ENCODE measurements at places on chromosomes 11 and 22.

- no peak for DNase-seq
These were observed 1.1 kb downstream of the SLC43A3 start for GRCh38 chr11:57425565-57426438.

- no peak for DNase-seq
These were observed 6.4 kb downstream of the TP53I11 start for GRCh38 chr11:44944181-44944852.

DNA sequence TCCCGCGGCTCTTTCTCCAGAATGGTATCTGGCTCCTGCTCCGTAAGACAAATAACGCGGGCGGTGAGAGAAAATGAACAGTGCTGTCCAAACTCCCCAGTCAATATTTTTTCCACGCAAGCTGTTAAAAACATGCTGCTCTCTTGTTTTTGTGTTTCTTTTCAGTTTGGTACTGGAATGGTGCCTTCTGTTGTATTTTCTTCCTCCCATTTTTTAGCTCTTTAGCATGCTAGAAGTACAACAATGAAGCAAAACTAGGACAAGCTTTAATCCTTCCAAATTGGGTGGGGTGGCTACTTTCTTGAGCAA lies 599 bp upstream of the PPP2R1B start:
- DNase-seq = no peak

DNA sequence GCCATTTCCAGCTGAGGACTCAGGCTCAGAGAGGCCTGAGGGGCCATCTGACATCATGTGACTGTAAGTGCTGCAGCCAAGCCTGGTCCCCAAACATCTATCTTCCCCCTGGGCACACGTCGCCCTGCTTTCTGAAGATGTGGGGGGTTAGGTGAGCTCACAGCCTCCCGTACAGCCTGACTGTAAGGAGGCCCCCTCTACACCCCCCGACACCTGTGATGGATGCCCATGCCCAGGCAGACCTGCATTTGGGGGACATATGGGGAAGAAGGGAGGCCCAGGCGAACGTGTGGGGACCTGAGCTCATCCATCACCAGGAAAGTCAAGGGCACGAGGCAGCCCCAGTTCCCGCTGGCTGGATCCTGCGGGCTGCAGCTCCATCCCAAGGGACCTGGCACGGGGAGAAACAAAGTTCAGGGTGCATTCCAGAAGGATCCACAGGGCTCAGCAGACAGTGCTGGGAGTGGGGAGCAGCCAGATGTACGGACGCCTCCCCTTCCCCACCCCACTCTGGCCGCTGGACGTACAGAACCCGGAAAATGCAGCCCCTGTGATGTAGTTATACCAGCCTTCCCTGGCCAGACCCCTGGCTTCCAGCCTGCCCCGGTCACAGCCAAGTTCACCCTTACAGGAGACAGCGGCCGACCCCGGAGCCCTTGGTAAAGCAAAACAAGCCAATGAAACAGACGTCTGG lies 1431.4 kb downstream of the BRD1 start:
- no peak for DNase-seq

GRCh38 chr11:123111465-123111864 lies 49.5 kb upstream of the HSPA8 start:
- no peak for DNase-seq

GRCh38 chr11:63212742-63213141 lies 30.7 kb downstream of the SLC22A25 start:
- no peak for DNase-seq

- DNase-seq = peak; percentile 65
These were observed 26.2 kb upstream of the TPBGL start for GRCh38 chr11:75214411-75214821.

DNA sequence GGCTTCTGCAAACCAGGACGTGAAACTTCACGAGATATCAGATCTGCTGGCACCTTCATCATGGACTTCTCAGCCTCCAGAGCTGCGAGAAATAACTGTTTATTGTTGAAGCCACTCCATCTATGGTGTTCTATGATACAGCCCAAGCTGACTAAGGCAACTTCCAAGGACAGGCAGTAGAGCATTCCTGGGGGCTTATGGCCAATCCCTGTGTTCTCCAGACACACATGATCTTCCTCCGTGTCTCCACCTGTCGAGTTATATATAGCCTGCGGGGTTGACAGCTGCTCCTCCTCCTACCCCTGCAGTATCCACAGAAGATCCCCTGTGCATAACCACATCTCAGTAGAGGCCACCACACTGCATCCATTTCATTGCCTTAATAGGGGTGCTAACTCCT lies 11.0 kb downstream of the TP53AIP1 start:
- no peak for DNase-seq

GRCh38 chr11:2314525-2315394 lies 12.9 kb downstream of the TSPAN32 start:
- DNase-seq = no peak

DNA sequence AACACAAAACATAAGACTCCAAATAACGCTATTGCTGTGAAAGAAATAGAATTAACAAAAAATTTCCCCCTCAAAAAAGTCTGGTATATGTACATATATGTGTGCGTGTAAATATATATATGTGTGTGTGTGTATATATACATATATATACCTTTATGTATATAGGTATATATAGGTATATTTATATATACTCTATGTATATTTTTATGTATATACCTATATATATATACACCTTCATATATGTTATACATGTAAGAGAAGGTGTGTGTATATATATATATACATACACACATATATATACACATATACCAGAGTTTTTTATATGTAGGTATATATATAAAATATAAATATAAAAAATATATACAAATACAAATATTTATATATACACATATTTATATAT lies 199.2 kb downstream of the RAB38 start:
- DNase-seq = no peak

DNA sequence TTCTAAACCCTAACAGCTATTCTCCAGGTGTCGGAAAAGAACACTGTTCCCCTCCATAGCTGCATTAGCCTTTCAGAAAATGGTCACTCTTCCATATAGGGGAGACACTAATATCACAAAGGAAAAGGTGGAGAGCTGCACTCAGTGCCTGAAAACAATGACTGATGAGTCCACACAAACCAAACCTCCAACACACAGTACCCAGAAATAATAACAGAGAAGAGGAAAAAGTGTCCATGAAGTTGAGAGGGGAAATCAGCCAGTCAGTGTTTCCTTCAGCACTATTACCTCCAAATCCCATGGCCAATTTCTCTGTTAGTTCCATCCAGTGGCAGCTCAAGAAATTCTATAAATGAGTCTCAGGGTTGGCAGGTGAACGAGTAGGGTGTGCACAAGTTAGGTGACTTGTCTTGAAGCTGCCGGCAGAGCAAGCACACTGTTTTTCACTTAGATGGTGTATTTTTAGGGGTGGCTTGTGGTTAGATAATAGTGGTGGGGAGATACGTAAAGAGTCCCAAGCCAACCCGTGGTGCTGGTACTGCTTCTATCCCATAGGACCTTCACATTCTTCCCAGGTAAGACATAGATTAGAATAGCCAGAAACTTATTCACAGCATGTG lies 84.5 kb upstream of the CHRM4 start:
- no peak for DNase-seq

DNA sequence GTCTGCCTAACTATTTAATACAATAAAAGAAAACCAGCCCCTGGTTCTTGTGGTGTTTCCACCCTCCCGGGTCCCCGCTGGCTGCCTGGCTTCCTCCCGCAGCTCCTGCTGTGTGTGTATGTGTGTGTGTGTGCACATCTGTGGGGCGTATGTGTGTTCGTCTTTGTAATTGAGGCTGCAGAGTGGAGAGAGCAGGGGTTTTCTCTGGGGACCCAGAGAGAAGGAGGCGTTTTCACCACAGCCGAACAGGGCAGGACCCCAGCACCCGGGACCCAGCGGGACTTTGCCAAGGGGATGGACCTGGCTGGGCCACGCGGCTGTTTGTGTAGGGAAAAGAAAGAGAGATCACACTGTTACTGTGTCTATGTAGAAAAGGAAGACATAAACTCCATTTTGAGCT lies 42.7 kb downstream of the IGLL1 start:
- DNase-seq = no peak

DNA sequence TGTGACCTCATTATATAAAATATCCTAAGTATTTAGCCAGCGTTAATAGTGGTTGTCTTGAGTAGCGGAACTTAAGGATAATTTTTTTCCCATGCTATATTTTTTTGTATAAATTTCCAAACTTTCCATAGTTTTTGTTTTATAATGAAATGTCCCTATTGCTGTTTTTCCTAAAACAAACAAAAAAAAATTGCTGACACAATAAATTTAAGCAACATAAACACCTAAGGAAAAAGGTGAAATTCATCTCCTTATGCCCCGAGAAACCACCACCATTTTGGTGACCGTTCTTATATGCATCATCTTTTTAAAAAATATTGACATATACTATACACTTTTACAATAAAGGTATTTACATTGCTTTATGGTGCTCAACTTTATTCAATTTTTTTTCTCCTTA lies 708.8 kb upstream of the ANO5 start:
- DNase-seq = no peak

DNA sequence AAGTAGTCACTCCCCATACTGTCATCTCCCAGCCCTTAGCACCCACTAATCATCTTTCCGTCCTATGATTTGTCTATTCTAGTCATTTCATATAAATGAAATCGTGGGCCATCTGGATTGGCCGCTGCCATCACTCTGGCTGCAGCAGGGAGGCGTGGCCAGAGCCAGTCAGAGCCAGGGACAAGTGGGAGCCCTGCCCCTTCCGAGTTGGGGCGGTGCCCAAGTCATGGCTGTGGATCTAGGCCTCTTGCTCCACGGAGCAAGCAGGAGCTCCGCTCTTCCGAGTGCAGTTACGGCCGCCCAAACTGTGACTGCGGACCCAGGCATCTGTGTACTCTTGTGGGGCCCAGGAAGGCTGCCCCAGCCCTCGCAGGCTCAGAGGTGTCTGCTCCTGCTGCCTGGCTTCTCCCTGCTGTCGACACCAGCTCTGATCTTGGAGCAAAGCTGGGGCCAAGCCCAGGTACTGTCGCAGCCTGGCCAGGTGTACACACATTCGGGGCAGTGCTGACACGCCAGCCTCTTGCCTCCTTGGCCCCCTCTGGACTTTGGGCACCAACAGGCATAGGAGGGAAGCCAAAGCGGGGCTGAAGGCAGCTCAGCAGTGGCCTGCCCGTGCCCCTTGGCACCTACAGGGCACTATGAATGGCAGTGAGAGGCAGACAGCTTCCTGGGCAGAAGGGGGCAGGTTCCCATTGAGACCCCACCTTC lies 8.4 kb downstream of the MRPL48 start:
- no peak for DNase-seq

DNA sequence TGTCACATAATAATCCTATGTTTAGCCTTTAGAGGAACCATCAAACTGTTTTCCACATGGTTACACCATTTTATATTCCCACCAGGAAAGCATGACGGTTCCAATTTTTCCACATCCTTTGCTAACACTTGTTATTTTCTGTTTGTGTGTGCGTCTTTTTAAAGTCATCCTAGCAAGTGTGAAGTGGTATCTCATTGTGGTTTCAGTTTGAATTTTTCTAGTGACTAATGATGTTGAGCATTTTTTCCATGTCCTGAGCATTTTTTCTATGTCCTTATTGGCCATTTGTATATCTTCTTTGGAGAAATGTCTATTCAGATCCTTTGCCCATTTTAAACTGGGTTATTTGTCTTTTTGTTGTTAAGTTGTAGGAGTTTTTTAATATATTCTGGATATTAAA lies 53.7 kb upstream of the DEPDC7 start:
- DNase-seq = no peak

DNA sequence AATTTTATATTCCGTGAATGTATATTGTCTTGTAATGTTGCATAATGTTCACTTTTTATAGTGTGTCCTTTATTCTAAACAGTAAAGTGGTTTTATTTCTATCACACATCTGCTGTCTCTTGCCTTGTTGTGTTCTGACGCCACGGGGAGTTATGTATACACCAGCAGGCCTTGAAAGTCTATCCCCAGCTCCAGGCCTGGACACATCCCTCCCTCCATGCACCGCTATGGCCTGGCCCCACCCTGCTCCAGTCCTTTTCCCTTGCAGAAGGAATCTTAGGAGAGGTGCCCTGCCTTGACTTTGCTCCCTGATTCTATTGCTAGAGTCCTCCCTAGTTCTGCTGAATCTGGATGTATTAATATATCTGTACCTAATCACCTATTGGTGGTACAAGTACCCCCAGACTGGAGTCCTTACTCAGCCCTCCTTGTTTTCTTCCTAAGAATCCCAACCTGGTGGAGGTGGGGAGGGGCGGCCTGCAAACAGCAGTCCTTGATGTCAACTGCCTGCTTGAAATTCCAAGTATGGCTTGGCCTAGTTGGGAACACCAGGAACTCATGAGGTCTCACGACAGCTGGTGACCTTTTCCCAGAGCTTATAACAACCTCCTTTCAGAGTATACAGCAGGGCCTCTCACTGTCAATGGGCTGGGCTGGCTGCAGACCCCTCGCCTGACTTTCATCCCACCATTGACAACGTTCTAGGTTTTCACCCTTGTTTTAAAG lies 61.6 kb downstream of the TIMP3 start:
- DNase-seq = no peak

- no peak for DNase-seq
These were observed 739 bp downstream of the ZMAT5 start for GRCh38 chr22:29765905-29766631.

- no peak for DNase-seq
These were observed 26.8 kb upstream of the RAG1 start for GRCh38 chr11:36540998-36541397.

- no peak for DNase-seq
These were observed 31.7 kb downstream of the PGM2L1 start for GRCh38 chr11:74366576-74366975.

DNA sequence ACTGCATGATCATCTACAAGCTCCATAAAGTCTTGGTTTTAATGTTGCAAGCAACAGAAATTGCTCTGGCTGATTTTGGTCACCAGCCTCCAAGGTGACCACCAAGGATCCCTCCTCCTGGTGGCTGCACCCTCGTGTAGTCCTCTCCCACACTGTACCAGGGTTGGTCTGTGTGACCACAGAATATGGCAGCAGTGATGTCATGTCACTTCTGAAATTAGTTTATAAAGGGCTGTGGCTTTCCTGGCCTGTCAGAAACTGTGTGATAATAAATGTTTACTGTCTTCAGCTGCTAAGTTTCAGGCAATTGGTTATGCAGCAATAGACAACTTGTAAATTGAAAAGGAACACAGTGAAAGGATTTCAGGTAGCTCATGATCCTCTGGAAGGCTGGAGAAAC lies 5.3 kb upstream of the PRDM11 start:
- DNase-seq = no peak

GRCh38 chr11:95516786-95517185 lies 272.8 kb downstream of the FAM76B start:
- DNase-seq = no peak

- no peak for DNase-seq
These were observed 120.9 kb downstream of the GALNT18 start for GRCh38 chr11:11500744-11501487.

- DNase-seq = no peak
These were observed 66.5 kb upstream of the TMEM45B start for GRCh38 chr11:129749141-129749540.

- no peak for DNase-seq
These were observed 29.7 kb upstream of the PICK1 start for GRCh38 chr22:38027487-38027886.

Data from stimulated activated CD8-positive, alpha-beta memory T cell treated with anti-CD3 and anti-CD28 coated beads, Interleukin-4, amount 100 ng/mL, for 1 hour (primary cell).